ENCODE measurements at places on chromosomes 16 and 17.

GRCh38 chr17:75565066-75565465 lies 22.5 kb upstream of the MYO15B start:
- no peak for DNase-seq

DNA sequence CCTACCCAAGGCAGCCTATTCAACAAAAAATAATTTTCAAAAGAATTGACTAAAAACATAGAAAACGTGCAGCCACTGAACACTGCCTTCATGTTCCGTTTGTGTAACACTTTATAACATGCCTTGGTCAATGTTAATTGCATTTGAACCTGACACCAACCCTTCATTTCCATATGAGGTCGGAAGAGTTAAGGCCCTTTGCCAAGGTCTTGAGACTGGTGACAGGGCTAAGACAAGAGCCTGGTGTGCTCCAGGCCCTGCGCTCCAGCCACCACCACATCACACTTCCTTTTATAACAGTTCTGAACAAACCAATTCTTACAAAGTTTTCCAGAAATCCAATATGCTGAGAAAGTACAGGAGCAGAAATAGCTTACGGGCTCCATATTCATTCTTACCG lies 4.2 kb downstream of the BBS2 start:
- DNase-seq: no peak

DNA sequence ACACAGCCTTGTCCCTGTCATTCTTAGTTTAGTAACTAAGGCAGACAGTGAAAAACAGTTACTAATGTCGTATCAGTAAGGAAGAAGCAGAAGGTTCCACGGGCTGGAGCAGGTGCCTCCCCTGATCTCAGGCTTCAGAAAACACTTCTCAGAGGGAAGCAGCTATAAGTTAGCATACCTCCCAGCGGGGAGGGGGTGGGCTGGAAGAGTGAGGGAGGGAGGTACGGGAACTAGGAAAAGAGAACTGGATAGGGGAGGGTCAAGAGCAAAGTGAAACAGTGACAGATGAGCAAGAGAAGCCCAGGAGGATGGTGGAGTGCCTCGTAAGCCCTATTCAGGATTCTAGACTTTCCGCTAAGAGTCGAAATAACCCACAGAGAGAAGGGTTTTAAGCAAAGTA lies 186.3 kb upstream of the XYLT1 start:
- DNase-seq: no peak

DNA sequence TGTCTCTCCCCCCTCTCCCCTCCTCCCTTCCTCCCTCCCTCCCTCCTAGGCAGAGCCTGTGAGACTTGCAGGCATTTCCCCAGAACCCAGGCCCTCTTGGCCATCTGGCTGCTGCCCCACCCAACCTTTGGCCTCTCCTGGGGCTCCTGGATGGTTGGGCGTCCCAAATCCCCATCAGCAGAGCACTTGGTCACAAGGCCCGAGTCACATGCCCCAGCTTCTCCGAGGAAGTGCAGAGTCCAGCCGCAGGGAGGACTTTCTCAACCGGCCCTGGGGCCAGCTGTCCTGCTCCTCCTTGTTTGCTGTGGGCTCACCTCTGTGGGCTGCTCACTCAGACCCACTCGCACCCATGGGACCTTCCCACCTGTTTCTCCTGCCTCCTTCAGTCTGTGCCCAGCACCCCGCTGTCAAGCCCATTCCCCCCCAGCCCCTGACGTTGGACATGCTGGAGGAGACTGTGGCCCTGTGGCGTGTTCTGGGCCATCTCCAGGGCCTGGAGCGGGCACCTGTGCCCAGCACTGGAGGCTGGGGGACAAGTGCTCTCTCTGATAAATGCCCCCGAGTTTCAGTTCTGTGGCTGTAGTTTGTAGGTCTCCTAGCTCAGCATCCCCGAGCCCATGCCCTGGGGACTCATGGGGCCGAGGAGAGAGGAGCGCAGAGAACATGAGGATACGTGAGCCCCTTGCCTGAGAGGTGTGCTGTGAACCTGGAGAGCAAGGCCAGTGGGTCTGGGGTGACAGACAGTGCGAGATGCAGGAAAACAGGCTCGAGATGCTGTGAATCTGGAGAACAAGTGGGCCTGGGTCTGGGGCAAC lies 42.3 kb upstream of the ZNF750 start:
- DNase-seq: no peak

- no peak for DNase-seq
These were observed 64.1 kb downstream of the PIPOX start for GRCh38 chr17:29107084-29107483.

- no peak for DNase-seq
These were observed 45.9 kb downstream of the KANSL1 start for GRCh38 chr17:46147296-46147695.

DNA sequence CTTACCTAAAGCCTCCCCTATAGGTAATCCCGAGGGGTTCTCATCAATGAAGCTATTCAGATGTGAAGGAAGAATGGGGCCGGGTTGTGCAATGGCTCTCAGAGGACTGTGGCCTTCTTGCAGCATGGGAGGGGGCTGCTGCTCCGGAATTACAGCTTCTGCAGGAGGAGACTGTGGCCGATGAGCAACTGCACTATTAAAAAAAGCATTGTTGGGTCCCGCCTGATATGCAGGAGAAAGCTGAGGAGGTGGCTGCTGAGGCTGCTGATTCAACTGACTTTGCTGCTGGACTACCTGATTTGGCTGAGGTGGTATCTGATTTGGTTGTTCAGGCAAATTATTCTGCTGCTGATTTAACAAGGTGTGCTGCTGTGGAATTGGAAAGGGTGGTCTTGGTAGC lies 64.8 kb downstream of the CACNG1 start:
- DNase-seq: no peak

- DNase-seq: peak; percentile 68
These were observed 32.1 kb downstream of the NDE1 start for GRCh38 chr16:15682105-15682570.

- no peak for DNase-seq
These were observed 31.7 kb downstream of the CCDC57 start for GRCh38 chr17:82180776-82181528.

DNA sequence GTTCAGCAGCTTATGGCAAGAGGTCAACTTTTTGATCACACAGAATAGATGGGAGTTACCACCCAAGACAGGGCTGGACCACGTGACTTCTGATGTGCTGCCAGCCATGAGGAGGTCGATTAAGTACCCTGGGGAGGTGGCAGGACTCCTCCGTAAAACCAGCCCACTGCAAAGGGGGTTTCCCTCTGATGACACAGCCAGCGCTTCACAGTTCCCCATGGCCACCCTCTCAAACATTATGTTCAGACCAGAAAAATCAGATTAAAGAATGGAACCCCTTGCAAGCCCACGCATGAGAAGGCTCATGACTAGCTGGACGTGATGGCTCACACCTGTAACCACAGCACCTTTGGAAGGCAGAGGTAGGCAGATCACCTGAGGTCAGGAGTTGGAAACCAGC lies 222.9 kb downstream of the CPPED1 start:
- peak; percentile 59 for DNase-seq

DNA sequence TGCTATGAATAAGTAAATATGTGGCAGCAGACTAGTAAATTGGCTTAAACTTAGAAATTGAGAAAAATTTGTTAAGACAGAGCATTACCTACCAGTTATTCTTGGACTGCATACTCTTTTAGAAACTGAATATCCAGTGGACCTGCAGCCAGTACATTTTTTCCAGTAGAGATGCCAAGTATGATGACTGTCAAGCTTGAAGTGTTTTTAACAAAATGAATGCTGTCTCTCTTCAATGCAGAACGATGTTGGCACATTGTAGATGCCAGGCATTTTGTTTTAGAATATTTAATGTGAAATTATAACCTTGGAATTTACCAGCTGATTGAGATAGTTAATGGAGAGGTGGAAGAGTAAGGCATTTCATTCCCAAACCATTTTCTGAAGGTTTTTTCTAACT lies 52.5 kb downstream of the NFAT5 start:
- DNase-seq: no peak

GRCh38 chr16:11604783-11605563 lies 18.3 kb upstream of the LITAF start:
- no peak for DNase-seq

DNA sequence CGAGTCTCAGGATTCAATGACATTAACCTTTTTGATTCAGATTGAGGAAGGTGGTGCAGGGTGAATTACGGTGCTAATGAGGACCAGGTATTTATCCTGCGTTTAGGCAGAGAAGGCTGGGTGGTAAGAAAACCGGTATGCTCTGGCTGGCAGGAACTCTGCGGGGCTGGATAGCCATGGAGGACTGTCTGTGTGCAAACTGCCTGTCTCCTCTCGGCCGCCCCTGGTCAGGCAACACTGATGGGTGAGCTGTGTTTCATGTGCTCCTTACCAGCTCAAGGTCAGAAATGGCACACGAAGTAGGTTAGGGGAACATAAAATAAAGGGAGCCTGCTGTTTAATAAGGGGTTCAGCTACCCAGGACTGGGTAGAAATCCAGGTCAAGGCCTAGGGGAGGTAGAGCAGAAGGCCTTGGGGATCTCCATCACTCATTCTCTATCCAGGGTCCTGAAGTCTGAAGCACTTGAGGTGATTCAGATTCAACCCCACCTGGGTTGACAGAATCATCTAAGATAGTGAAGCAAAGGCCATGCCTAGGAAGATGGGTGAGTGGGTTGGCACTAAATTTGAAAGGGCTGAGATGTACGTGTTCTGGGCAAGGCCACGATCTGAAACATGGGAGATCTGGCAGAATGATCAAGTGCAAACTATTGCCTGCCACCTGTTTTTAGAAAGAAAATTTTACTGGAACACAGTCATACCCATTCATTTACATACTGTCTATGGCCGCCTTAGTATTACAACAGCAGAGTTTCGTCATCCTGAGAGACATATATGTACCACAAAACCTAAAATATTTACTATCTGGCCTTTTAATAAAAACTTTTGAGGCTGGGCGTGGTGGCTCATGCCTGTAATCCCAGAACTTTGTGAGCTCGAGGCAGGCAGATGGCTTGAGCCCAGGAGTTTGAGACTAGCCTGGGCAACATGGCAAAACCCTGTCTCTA lies 292.5 kb downstream of the XYLT1 start:
- no peak for DNase-seq

Measured in kidney tubule cell (primary cell).